ENCODE measurements at places on chromosomes 5 and 9.
A peak's percentile ranks its signal among the peaks of the same experiment; 100 is the strongest.

DNA sequence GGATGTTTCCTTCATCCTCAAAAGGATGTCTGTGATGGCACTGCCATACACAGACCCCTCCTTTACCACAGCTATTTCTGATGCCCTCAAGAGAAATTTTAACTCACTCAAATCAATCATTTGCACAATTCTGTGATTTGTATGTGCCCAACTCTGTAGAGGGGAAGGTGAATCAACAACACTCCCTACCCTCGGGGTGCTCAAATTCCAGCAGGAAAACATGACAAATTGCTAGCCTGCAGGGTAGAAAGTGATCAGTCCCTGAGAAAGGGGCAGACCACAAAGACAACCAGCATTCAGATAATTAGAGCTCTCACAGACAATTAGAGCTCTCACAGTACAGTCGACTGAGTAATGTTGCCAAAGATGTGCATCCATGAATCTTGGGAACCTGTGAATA, 45.3 kb upstream of the FOXE1 start:
- peaks cover 28% of the 10 kb centered on the region for H3K27me3 ChIP-seq
- peaks cover 2% of the 10 kb centered on the region for H3K36me3 ChIP-seq
- no peak overlapping the region for H3K4me3 ChIP-seq
- DNase-seq: no peak

DNA sequence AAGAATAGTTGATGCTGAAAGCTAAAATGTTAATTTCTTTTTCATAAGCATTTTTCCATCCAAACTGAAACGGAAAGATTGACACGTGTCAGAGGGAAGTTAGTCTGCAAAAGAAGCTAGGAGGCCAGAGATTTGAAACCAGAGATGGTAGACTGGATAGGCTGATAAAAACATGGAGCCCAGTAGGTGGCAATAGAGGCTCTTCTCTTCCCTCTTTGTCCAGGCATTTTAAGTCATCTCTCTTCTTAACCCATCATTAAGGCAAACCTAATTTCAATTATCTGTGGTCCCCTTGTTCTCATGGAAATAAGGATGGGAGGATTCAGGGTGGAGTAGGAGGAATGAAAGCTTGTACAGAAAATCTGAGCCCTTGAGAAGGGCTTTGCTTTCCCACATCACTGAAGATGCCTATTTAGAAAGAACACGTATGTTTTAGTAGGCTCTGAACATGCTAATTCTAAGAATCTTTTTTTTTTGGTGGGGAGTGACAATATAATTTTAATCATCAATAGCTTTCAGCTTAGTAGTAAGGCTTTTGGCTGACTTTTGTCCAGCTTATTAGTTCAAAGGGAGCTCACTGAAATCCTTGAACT, 66.6 kb downstream of the ZNF474 start:
- no peak overlapping the region for H3K4me3 ChIP-seq
- peaks cover 44% of the 10 kb centered on the region for H3K27me3 ChIP-seq
- H3K36me3 ChIP-seq: no peaks in the 10 kb centered on the region
- DNase-seq: no peak
- no peak overlapping the region for H3K27ac ChIP-seq

- H3K27me3 ChIP-seq: peaks cover 19% of the 10 kb centered on the region
- DNase-seq: peak; percentile 27
Measured at GRCh38 chr5:88979244-88979643, 96.3 kb upstream of the MEF2C start.

DNA sequence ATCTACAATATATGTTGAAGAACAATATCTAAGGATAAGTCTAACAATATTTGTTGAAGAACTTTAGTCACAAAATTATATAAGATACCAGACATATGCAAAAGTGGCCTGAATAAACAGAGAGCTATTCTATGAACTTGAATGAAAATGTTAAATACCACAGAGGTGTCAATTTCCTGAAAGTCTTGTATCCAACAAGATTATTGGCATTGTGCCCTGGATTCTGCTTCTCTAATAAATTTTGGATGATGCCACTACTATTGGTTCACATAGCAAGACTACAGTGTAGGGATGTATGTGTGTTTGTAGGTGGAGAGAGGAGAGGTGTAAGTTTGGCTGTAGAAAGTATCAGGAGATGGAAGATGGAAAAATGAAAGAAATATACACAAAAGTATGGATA, 731.8 kb upstream of the RGMB start:
- H3K36me3 ChIP-seq: no peaks in the 10 kb centered on the region
- H3K27ac ChIP-seq: no peak overlapping the region
- no peak overlapping the region for H3K4me3 ChIP-seq
- H3K4me1 ChIP-seq: no peaks in the 10 kb centered on the region
